CD4-positive, alpha-beta T cell treated with Interleukin-17A for 1 hour (primary cell): ENCODE measurements at places on chromosomes 13 and 19.

DNA sequence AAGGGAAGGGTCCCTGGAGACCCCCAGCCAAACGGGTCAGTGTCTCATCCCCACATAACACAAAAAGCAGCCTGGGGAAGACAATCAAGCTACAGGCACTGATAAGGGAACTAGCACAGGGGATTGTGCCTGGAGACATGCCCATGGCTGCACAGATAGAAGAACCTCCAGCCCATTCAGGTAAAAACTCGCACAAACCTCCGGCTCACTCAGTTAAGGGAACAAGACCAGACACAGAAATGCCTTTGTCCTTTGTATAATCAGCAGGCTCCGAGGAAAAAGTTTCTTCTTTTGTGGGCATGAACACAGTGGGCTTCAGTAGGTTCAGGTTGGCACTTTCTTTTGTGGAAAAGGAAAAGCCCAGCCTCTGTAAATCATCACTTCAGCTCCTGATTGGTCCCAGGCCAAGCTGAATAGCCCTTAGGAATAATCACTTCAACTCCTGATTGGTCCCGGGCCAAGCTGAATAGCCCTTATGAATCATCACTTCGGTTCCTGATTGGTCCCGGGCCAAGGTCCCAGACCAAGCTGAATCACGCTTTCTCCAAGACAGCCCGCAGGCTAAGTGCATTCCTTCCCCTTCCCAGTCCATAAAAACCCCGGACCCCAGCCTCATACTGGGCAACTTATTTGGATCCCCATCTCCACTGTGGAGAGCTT is 5.0 kb upstream of the ZNF230 start:
- DNase-seq, result no peak

GRCh38 chr13:23991119-23991518 is 93.8 kb upstream of the C1QTNF9B start:
- no peak for DNase-seq

DNA sequence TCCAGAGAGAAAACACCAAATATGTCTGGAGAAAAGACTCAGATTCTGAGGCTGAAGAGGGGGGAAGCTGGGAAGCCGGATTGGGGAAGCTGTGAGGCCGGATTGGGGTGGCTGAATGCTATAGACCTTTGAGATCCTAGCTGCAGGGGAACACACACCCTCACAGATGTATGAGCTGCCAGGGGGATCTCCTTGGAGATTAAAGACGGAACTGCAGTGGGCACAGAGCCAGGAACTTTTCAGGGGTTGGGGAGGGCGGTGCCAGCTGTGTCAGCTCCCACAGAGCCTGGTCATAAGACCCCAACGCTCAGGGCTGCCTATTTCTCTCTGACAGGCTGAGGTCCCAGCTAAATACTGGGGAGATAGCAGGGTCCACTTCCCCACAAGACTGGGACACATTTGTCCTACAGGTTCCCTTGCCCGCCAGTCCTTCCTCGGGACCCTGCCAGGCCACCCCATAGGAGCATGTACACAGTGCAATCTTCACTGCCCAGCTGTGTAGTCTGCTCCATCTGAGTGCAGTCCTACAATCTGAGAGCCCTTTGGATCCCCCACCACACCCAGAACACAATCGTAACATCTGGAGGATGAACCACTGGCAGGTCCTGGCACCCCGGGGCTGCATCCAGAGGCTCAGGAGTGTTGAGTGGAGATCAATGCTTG is 1893.9 kb downstream of the PCDH9 start:
- no peak for DNase-seq

DNA sequence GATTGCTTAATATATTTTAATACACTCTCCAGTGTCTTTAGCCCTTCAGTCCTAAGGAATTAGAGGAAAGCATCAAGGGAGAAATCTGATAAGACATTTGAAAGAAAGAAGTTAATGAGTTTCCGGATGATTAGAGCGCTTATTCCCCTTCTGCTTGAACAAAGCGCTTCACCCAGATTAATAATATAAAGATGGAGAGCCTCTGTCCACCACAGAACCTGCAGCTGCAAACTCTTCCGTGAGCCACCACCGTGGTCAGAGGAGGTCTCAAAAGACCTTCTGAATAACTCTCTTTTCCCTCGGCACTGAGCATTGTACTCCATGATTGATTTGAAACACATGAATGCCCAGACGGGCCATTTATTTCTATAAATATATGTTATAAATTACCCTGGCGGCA is 14.2 kb upstream of the TUBGCP3 start:
- no peak for DNase-seq

DNA sequence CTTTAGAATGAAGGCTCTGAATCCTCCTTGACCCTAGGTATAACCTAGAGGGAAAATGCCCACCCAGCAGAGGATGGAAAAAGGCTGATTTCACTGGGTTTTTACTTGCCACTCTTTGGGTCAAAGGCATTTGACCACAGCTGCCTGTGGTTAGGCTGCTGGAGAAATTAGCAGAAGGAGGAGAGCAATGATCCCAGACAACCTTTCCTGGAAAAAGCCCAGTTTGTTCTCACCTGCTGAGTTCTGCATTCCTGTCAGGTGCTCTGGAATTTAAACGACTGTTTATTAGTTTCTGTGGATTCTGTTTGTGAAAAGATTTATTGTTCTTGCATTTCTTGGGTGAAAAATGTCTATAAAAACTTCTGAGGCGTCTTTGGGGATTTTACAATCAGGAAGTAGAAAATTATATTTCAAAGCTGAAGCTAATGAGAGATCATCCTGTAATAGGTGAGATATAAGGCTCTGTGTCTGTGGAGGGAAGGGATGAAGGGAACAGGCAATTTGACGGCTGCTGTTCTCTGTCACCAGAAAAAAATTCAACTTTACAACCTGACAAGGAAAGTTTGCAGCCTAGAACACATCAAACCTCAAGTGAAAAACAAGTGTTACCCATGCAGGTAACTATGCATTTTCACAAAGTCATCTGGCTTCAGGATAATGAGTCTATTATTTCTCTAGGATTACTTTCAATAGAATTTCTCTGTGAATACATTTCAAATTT is 519.7 kb downstream of the DIAPH3 start:
- DNase-seq, result no peak

- peak; percentile 49 for DNase-seq
Observed at GRCh38 chr19:6577476-6578125, 13.3 kb downstream of the CD70 start.

- no peak for DNase-seq
Observed at GRCh38 chr13:59861676-59862075, 302.1 kb downstream of the DIAPH3 start.

- peak; percentile 62 for DNase-seq
Observed at GRCh38 chr13:51818781-51819511, 15.0 kb upstream of the DHRS12 start.

GRCh38 chr19:35851213-35852028 is 883 bp downstream of the NPHS1 start:
- DNase-seq, result peak; percentile 17

DNA sequence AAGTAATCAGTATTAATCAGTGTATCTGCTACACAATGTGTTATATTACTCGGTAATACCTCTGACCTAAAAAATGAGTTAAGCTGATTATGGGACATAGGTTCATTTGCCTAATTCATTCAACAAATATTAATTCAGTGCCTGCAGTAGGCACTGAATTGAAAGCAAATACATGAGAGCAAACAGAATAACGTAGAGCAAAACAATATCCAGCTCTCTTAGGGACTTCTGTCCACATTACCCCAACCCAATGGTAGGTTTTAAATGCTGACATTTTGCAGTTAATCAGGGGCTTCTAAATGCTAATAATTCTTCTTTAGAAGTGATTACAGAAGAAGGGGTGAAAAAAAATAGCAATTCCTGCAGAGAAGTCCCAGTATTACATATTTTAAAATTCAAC is 4.9 kb downstream of the RCBTB2 start:
- DNase-seq, result no peak

DNA sequence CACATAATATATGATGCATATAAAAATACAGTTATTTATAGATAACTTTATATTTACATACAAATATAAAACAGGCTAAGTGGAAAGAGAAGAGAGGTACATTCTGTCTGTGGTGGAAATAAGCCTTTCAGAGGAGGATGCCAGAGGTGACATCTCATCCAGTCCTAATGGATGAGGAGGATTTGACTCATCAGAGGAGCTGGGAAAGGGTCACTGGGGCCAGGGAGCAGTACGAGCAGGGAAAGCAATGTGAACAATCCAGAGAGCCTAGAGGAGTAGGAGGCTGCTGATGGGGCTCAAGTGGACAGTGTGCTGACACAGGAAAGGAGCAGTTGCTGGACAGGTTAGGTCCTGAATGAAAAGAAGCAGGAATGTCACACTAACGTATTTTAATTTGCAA is 18.6 kb downstream of the NALCN start:
- no peak for DNase-seq

DNA sequence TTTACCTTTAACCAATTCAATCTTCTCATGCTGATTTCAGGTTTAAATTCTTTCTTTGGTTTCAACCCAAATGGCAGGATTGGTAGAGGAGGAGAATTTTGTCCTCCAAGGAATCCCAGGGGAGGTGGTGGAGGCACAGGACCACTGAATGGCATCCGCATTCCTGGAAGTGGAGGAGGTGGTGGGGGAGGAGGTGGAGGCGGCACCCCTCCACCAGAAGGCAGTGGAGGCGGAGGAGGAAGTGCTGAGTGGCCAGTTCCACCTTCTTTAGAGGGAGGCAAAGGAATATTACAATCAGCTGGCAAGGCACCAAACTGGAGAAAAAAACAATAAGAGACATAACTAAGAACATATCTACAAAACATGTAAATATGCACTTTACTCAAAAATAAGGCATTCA is 192.9 kb downstream of the DIAPH3 start:
- DNase-seq, result no peak

DNA sequence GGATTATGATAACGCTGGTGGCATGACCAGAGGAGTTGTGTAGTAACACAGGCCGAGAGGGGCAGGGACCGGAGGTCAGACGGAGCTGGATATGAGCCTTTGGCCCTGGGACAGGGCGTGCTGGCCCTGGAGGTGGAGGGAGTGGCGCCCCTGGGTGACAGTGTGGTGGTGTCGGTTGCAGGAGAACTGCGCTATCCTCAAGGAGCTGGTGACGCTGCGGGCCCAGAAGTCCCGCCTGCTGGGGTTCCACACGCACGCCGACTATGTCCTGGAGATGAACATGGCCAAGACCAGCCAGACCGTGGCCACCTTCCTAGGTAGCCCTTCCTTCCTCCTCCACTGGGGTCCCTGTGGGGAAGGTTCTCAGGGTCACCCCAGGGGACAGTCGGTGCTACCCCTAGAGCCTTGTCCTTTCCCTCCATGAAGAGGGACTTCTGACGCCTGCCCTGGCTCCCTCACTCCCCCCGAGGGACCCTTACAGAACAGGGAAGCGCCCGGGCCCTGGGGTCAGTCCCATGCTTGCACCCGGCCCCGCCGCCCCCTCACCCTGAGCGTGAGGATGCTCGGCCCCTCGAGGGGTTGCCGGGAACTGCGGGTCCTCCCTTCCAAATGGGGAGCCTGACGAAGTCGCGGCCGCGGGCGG is 12.8 kb upstream of the ZNF554 start:
- DNase-seq, result no peak

DNA sequence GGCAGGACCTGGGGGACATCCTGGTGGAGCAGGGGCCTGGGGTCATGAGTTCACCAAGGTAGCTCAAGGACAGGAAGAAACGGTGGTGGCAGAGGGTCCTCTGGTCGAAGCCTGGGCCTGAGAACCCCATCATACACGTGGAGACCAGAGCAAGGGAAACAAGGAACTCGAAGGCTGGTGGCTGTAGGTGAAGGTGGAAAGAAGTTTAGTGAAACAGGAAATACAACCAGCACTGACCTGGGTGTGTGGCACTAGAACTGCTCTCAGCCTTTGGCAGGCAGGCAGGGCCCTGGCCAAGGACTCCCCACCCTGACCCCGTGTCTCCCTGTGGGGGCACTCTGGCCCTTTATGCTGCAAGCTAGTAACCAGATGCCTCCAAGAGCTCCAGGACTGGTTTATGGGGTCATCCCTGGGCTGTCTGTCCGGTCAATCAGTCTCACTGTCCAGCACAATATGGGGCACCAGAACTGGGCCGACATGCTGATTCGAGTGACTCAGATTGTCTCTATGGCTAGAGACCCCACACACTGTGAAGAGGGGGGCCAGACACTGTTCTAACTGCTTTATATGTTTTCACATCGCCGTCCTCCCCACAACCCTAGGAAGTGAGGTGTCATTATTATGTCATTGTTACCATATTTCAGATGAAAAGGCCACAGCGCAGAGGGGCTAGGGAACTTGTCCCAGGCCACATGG is 3.8 kb downstream of the COX6B2 start:
- DNase-seq, result no peak
